ENCODE measurements at places on chromosomes 3 and 15.

DNA sequence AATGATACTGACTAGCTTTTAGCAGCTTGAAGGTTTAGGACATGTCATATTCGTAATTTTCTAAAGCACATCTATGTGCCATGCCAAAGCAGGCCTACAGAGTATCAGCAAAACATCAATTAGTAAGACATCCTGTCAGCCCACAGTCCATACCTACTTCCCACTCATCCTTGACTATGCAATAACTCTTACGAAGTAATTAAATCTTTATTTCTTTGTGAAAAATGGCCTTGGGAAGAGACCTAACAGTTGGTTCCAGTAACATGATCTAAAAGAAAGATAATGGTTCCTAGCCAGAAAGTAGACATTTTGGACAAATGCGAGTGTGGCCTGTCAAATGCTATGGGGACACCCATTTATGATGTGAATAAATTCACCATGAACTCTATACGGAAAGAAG, 172.6 kb upstream of the TNIK start:
- no peak for DNase-seq

- DNase-seq: no peak
Measured at GRCh38 chr3:59368900-59369675, 319.3 kb upstream of the CFAP20DC start.

- DNase-seq: no peak
Measured at GRCh38 chr3:120052225-120052624, 42.0 kb downstream of the GSK3B start.

GRCh38 chr3:134361162-134361835, 12.9 kb downstream of the AMOTL2 start:
- no peak for DNase-seq

DNA sequence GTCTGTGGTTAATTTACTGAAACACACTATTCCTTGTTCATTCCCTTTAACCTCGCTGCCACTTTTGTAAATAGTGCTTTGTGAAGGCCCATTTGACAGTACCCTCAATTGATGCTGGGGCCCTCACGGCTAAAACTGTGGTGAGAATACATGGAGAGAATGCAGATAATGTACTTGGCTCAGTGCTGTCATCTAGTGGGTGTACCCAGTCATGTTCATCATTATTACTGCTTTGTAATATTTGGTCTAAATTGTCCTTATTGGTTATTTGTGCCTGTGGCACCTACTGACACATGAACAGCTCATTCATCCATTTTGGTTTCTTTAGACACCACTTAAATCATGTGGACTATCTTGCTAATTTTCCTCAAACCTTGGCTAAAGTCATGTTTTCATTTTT, 543.6 kb downstream of the EDEM1 start:
- DNase-seq: no peak

DNA sequence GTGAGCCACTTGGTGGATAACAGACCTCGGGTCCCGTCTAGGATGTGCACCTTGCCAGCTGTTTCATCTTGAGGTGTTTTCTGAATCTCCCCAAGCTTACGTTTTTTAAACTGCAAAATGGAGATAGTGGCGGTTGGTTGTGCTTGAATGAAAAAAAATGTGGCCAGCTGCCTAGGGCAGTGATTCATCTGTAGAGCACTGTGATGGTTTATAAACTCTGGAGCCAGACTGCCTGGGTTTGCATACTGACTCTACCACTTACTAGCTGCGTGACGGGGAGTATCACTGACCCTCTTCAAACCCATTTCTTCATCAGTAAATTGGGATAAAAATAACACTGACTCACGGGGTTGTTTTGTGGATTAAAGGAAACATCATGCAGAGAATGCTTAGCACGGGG, 159.1 kb downstream of the CHL1 start:
- DNase-seq: no peak

DNA sequence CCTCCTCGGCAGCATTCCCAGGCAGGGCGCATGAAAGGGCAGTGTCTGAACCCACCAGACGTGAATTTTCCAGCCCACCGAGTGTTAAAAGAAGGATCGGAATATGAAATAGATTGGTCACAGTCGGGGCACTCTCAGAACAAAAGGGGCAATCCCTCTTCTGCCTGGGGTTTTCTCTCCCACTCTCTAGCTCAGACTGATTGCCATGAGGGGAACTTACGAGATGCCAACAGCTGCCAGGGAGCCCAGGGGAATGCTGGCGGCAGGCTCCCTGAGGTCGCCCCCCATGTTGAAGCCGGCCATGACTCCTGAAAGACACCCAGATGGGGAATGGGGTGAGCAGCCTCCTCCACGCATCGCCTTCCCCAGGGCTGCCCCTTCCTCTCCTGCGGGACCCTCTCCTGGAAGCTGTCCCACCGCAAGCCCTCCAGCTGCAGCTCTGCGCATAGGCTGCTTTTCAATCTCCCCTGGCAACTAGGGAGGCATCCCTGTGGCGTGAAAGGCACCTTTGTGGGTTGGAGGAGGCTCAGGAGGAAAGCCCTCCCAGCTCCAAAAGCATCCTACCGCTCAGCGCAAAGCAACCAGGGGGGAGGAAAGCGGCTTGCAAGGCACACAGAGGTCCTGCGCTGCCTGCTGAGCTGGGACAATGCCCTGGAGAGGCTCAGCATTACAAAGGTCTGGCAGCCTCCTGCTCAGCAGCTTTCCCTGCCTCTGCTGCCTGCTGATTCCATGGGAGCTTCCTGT, 64.8 kb upstream of the HEG1 start:
- no peak for DNase-seq

DNA sequence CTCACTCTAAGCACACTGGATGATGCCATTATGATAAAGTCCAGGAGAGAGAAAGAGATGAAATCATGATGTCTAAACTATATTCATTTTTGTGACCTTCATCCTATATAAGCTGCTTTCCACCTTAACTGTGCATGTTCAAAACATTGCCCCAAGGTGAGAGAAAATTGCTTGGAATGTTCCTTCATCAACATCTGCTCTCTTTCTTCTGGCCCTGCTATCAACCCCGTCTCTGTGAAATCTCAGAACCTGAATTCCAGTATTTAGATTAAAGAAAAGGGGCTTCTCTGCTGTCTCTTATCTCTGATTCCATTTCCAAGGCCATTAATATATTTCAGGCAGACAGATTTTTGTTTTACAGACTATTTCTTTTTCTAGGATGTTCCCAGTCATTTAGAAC, 47.3 kb upstream of the PHLDB2 start:
- no peak for DNase-seq

DNA sequence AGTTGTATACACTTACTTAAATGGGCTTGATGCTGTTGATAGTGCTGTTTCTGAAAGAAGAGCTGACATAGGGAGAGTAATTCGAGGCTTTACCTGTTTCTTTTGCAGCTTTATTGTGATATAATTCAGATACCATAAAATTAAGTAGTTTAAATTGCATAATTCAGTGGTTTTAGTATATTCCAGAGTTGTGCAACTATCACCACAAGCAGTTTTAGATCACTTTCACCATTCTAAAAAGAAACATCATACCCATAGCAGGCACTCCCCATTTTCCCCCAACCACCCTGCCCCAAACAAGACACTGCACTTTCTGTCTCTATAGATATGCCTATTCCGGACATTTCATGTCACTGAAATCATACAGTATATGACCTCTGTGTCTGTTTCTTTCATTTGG, 98.5 kb downstream of the MTHFS start:
- no peak for DNase-seq

DNA sequence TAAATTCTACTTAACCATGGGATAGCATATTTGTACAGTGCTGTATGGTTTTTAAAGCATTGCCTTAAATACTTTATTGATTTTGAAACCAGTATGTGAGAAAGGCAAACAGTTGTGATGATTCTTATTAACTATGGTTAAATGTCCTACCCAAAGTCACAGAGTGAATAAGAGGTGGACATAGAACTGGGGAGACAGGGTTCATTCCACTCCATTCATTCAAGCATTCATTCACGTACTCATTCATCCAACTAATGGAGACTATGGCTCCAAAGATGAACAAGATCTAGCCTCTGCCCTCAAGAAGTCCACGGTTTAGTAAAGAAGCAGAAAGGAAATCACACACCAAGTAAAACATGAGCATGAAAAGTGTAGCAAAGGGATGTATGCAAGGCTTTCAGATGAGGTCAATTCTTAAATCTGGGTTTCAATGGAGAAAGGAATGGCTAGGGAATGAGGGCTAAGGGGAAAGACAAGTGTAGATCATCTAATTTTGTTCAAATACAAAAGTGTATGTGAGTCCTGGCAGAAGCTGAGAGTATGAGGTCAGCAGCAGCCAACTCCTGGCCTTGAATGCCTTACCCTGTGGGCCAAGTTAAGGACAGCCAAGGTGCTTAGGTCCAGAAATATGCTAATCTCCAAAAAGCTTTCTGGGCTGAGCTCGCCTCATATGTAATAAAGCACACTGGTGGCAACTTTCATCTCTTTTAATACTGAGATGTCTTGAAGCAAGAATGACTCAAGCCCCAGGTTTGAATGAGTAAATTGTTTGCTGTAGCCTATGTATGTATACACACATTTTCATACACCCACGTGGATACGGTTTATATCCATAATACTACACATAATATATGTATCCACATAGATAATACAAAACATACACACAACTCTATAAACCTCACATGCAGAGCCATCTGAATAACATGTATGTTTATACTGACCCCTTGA, 4.3 kb downstream of the TNIK start:
- no peak for DNase-seq

DNA sequence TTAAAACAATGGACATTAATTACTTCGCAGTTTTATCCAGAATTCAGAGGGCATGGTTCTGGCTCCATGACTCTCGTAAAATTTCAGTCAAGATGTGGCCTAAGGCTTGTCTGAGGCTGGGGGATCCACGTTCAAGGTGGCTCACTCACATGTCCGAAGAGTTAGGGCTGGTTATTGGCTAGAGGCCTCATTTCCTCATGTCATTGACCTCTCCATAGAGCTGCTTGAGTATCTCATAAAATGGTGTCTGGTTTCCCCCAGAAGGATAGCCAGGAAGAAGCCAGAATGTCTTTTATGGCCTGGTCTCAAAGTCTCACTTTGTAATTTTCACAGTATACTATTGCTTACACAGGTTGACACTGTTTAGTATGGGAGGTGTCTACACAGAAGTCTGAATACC, 67.3 kb upstream of the DCBLD2 start:
- no peak for DNase-seq

DNA sequence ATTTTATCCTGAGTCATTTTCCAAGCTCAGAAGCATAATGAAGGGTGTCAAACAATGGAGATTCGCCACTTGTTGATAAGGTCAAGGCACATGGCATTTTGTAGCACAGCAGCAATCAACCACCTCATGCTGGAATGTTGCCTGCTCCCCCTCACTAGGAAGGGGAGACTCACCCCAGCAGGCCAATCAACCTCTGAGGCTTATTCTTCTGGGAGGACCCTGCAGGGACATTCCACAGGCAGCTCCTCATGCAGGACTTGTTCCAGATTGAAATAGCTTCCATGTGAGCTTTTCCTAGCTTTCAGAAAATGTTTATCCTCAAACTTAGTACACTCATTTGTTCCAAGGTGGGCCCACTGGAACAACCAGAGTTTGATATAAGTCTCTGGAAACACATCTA, 77.6 kb downstream of the SSR3 start:
- DNase-seq: no peak

DNA sequence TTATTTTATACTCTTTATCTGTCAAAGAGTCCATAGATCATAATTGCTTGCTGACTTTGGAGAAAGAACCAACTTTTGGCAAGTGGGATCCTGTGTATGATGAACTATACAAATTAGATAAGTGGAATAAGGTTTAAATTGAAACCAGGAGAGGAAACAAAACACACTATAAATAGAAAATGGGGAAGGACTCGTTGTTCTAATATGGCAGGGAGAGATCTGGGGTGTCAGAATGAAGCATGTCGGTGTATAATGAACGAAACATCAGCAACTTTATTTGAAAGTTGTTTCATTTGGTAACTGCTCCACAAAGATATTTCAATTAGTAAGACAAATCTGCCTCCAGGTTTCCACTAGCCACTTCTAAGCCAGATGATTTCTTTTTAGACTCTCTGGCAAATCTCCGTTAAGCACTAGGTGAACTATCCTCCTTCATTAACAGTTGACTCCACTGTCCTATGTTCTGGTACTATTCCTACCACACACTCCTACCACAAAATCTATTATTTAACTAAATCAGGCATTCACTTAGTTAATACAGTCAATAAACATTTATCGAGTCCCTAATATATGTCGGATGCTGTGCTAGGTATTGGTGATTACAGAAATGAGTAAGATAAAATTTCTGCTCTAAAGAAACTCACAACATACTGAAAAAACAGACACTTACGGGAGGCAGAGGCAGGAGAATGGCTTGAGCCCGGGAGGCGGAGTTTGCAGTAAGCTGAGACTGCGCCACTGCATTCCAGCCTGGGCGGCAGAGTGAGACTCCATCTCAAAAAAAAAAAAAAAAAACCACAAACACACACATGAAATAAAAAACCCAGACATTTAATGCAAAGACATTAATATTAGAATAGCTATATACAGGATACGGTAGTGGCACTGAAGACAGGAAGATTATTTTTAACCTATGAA, 20.1 kb downstream of the SLC15A2 start:
- no peak for DNase-seq

GRCh38 chr3:182180654-182181385, 469.1 kb downstream of the SOX2 start:
- no peak for DNase-seq

- no peak for DNase-seq
Measured at GRCh38 chr15:93671387-93671943, 559.9 kb upstream of the MCTP2 start.

DNA sequence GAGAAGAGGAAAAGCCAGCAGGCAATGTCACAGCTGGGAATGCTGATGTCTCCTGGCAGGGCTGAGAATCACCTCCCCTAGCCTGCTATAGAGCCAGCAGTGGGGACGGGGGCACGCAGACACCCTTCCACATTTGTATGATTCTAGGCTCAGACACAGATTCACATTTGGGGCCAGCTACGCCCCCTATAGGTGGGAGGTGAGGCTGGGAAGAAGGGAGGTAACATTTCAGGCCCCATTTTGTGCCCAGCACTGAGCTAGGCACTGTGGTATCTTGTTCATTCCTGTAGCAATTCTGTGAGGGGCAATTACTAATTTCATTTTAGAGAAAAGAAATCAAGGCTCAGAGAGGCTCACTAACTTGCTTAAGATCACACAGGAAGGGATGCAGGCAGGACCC, 15.9 kb upstream of the ACAD9 start:
- no peak for DNase-seq

GRCh38 chr3:60573494-60573893, 677.8 kb downstream of the FHIT start:
- DNase-seq: no peak

- DNase-seq: no peak
Measured at GRCh38 chr3:130941793-130942192, 47.9 kb downstream of the ATP2C1 start.

DNA sequence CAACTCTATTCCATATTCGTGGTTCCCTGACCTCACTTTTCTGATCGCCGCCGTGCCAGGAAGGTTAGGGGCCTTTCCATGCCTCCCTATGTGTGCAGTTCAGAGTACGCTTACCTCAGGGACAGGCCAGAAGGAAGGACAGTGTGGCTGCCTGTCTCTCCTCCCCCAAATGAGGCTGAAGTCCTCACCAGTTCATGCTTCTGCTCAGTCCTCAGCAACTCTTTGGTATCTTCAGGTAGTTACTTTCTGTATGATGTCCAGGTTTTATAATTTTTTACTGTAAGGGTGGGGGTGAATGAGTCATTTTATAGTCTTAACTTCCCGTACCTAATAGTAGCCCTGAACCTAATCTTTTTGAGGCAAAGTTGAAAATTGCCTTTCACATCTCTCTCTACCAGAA, 98.7 kb downstream of the VPS8 start:
- no peak for DNase-seq

Measured in activated CD4-positive, alpha-beta T cell treated with anti-CD3 and anti-CD28 coated beads, Interleukin-2, amount 50 U/mL, for 24 hours (primary cell).